Naive thymus-derived CD8-positive, alpha-beta T cell (primary cell): ENCODE measurements at places on chromosomes 12 and 14. TPM values are rescaled to one million over a fixed set of nuclear protein-coding genes. Genes with fewer than 3 reads are reported as not detected.

Gene EXOC3L4
- polyA plus RNA-seq: not detected

Gene AVPR1A
- polyA plus RNA-seq: not detected

Gene SERPINA10
- not detected for polyA plus RNA-seq

Gene IAPP
- polyA plus RNA-seq: not detected

Gene KRT74
- not detected for polyA plus RNA-seq

Gene TAS2R8
- polyA plus RNA-seq: not detected

Gene NEUROD4
- not detected for polyA plus RNA-seq

Gene RERGL
- not detected for polyA plus RNA-seq

Gene CACNA1C
- polyA plus RNA-seq: 0.05 TPM

Gene ASCL1
- not detected for polyA plus RNA-seq

Gene ARID4A
- polyA plus RNA-seq: 19.4 TPM

Gene TNFAIP2
- polyA plus RNA-seq: not detected

Gene PPP2R5E
- 33.3 TPM for polyA plus RNA-seq

Gene KRT2
- polyA plus RNA-seq: 1.1 TPM

Gene TMCC3
- not detected for polyA plus RNA-seq

Gene NELL2
- 498 TPM for polyA plus RNA-seq

Gene ALDH2
- polyA plus RNA-seq: 1.3 TPM

Gene CCDC88C
- polyA plus RNA-seq: 23.4 TPM

Gene IL22
- not detected for polyA plus RNA-seq
